CD4-positive, alpha-beta T cell treated with Interleukin-15 for 4 hours (primary cell): ENCODE measurements at places on chromosomes 4 and X.

DNA sequence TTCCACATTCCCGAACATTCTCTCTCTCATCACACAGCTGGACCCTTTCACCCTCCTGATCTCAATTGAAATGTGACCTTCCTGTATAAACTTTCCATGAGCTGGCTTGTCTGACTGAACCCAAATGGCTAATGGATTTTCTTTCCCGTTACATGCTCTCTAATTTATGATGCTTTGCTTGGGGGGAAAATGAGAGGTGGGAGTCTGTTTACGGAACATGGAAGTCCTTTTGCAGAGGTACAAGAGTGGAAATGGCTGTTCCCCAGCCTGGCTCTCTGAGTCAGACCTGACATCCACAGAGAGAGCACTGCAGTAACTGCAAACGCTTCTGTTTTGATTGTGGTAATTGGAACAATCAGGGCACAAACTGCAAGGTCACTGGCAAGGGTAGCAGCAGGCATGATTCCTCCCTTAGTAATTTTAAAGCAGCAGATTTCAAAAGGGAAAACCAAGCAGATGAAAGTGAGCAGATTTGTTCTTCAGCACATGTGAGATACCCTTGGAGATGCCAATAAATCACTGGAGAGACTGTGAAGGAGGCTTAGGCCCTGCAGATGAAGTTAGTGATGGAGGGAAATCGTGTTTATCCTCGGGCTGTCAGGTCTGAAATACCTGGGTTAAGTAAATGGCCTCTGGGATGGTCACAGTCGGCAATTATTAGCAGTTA lies 83.9 kb downstream of the SNCA start:
- DNase-seq, result no peak

DNA sequence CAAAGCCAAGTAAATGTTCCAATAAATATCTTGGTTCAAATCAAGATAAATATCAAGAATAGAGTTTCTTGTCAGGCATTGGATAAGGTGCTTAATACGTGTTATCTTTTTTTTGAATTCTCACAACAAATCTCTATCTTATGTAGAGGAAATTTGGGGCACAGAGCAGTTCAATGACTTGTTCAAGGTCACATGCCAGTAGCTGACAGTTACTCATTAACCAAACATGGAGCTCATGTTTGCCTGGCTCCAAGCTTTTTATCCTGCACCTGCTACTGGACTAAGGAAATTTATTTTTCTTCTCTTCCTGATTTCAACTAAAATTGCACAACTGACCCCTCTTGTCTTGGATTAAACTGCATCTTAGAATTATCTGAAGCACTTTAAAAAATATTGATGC lies 76.3 kb downstream of the ATP10D start:
- DNase-seq, result no peak

GRCh38 chr4:170818786-170819185 lies 729.0 kb upstream of the AADAT start:
- DNase-seq, result no peak

DNA sequence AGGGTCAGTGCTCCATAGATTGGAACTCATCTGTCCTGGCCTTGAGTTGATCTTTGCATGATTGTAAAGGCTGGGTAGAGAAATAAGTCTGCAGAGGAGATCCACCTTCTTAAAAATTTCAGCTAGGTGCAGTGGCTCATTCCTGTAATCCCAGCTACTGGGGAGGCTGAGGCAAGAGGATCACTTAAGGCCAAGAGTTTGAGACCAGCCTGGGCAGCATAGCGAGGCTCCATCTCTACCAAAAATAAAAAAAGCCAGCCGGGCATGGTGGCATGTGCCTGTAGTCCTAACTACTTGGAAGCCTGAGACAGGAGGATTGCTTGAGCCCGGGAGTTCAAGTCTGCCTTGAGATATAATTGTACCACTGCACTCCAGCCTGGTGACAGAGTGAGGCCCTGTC lies 476 bp upstream of the CXCR3 start:
- no peak for DNase-seq
